ENCODE measurements at places on chromosomes 5 and 9.

DNA sequence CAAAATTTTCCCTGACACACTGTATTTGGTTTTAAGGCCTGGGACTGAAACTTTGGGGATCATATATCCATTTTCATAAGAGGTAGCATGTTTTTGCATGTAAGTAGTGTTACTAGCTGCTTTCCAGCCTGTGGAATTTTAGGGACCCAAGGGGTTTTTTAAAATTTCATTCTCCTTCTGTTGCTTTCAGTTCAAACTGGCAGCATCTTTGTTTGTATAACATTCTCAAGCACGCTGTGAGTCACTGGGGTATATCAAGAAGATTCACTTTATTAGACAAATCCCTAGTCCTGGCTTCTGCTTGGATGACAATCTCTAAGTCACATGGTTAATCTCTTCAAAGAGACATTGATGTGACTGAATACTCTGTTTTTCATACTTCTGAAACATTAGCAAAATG lies 479.0 kb downstream of the CYLC2 start:
- no peak for DNase-seq

DNA sequence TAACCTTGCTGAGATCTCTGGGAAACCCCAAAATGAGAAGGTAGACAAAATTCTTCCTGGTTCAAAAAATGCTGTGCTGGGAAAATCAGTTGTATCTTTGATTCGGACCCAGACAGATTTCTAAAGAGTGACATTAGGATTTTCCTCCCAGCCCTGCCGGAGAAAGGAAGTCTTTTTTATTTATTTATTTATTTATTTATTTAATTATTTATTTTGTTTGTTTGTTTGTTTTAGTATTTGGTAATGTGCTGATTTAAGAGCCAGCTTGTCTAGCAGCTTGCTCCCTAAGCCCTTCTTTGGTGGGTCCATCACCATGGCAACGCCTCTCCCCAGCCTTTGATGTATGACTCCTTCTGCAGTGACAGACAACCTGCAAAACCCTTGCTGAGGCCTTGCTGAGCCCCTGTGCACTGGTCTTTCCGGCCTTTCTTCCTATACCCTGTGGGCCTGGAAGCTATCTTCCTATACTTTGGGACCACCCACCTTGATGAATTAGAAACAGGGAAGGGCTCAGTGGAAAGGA lies 60.6 kb upstream of the AFAP1L1 start:
- DNase-seq = no peak

DNA sequence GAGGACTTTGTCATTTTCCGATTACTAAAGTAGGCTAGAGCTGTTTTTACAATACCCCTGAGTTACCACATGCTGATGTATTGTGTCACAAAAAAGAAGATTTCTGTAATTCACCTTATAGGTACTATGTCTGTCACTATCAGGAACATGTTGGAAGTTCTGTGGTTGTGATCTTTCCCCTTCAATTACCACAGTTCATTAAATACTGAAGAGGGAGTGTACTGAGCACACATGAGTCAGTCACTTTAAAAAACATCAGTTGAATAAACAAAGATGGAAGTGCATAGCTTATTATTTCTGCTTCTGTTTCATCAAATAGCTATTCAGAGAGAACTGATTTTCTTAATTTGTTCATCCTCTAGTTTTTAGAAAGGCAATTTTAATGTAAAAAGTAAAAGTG lies 31.7 kb downstream of the AP3S1 start:
- peak; percentile 11 for DNase-seq

GRCh38 chr9:13284011-13284410 lies 4.5 kb upstream of the MPDZ start:
- no peak for DNase-seq

DNA sequence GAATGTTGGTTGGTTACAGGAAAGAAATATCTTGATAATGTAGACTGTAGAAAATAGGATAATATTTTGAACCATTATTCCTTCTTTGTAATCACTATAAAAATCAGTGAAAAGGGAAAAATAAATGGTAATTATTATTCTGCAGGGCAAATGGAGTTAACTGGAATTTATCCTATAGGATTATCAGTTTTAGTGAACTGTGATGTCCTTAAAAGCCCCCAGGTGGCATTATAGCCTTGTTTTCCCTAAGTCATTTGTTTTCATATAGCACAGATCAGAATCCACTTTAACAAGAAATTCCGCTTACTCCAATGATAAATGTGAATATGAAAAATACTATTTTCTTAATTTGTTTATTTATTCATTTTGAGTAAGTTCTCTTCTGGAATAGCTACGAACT lies 26.2 kb upstream of the WDR41 start:
- no peak for DNase-seq

Data from fibroblast of gingiva (primary cell).